ENCODE measurements at places on chromosomes 5 and 9. TPM values are rescaled to one million over a fixed set of nuclear protein-coding genes. Genes with fewer than 3 reads are reported as not detected.

The RMI1 gene
- total RNA-seq = 5.2 TPM

The THBS4 gene
- total RNA-seq = 99.0 TPM

The SLC9A3 gene
- 12.6 TPM for total RNA-seq

The SLC6A19 gene
- total RNA-seq = not detected

The SLC34A3 gene
- total RNA-seq = not detected

The ANKRD18B gene
- not detected for total RNA-seq

The PLAC8L1 gene
- not detected for total RNA-seq

The CD14 gene
- 73.9 TPM for total RNA-seq

The SNAPC4 gene
- total RNA-seq = 9.2 TPM

The RAPGEF1 gene
- total RNA-seq = 32.0 TPM

The TRIO gene
- total RNA-seq = 370 TPM

The WNT8A gene
- total RNA-seq = not detected

The AMBP gene
- total RNA-seq = not detected

The MSX2 gene
- total RNA-seq = 0.60 TPM

The PAEP gene
- not detected for total RNA-seq

The PCDHGA3 gene
- 8.8 TPM for total RNA-seq

The SIT1 gene
- not detected for total RNA-seq

The GNAQ gene
- total RNA-seq = 38.7 TPM

The POC5 gene
- 11.4 TPM for total RNA-seq

The CORO2A gene
- total RNA-seq = 3.1 TPM

The SHOC1 gene
- total RNA-seq = not detected

The FBN2 gene
- 1.3 TPM for total RNA-seq

The SLC23A1 gene
- total RNA-seq = not detected

The SOHLH1 gene
- not detected for total RNA-seq

The GADD45G gene
- 26.4 TPM for total RNA-seq

The JAK2 gene
- 38.2 TPM for total RNA-seq

The SLC6A18 gene
- total RNA-seq = not detected

The PPP3R2 gene
- not detected for total RNA-seq

The PLCXD3 gene
- total RNA-seq = 2.1 TPM

The FBXL7 gene
- total RNA-seq = 33.6 TPM

The FOXI1 gene
- total RNA-seq = not detected

The PCDHA1 gene
- not detected for total RNA-seq
